Suppressor macrophage treated with lipopolysaccharide for 4 hours (primary cell): ENCODE measurements at places on chromosomes 1 and 21.

DNA sequence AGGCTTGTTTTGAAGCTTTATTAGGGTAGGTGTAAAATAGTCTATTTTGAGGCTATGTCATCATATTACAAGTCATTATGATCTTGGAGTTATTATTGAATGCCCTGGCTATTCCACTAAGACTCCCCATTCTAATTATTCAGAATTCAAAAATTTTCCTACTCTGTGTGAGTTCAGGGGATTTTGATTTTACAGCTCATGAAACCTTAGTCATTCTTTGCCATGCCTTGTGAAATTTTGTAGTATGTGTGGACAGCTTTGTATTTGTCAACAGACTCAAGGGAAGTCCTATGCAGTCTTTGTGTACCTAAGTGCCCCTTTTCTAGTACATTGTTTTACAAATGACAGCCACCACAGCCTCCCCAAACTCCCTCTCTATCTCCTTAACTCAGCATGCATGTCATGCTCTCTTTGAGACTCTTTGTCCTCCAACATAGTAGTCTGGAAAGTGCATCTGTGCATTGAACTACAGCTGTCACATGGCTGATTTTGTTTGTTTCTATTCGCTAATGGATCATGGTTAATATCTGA lies 28.0 kb downstream of the CD1D start:
- peak; percentile 42 for DNase-seq

DNA sequence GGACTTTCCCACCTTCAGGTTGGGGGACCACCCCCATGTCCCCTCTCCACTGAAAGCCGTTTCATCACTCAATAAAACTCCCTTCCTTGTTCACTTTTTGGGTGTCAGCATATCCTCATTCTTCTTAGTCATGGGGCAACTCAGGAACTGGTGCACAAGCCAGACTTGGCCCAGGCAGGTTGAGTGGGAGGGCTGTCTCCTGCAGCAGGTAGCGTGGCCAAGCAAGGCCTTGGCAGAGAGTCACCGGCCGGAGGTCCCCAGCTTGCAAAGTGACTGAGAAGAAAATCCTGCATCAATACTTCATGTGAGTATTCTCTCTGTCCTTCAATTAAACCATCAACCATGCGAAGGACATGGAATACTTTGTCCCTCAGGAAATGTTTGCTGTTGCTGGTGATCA lies 148.9 kb downstream of the RHOU start:
- no peak for DNase-seq

- no peak for DNase-seq
Observed at GRCh38 chr1:179058487-179059483, 23.1 kb upstream of the TOR3A start.

GRCh38 chr1:8708259-8708658 lies 109.2 kb downstream of the RERE start:
- no peak for DNase-seq

DNA sequence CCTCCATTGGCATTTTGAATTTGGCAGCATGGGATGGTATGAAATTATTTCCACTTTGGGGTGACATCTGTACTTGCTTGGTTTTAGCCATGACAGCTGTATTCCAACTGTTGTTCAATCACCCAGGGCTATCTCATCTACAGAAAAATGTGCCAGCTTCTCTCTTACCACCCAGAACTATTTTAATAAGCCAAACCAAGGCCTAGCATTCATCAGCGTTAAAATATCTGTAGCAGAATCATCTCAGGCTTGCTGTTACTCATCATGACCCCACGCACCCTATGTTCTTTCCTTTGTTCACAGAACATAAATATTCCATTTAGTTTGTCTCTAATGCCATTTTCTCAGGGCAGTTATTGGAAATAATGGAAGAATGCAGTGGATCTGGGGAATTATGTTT lies 49.8 kb downstream of the GIPC2 start:
- no peak for DNase-seq

DNA sequence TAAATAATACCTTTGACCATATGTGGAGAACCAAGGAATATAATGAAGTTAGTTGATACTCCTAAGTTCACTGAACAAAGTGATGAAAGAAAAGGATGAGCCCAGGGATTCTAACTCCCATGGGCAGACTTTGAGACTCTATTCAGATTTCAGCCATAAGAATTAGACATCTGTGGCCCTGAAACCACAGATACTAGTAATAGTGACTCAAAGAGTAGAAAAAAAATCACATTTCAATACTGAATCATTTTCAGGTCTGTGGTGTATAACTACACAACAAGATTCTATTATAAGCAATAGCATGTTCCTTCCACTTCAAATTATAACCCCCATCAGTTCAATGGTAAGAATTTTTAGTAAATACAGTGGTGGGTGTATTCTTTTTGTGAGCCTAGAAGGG lies 16.4 kb upstream of the F13B start:
- no peak for DNase-seq

DNA sequence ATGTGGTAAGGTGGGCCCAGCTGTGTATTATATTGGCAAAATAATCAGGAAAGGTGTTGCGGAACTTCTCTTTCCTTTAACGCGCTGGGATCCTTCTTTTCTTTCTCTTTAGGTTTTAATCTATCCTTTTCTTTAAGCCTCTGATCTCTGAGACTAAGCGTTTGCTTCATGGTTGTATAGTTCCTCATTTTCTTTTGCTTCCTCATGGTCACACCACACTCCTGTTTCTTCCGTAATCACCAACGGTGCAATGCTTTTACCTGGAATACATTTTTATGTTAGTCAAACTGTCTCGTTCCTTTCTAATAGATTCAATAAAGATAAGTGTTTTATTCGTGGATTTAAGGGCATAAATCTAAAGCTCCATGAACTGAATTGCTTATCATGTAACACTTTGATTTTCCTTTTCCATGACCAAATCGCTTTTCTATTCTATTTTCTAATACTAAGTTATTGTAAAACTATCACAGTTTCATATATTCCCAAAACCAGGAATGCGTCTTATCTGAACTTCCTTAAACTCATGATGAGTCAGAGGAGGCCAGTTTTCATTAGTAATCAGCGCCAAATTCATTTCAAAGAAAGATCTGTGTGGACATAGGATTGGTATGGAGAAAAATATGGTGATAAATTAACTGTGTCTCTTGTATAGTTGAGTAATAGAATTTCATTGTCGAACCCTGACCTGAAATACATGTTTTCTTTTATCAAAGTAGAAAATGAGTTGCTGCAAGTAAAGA lies 12.2 kb downstream of the SDCCAG8 start:
- peak; percentile 66 for DNase-seq
